ENCODE measurements at places on chromosomes 1 and 21.

- no peak for DNase-seq
Observed at GRCh38 chr1:234545517-234546386, 64.2 kb downstream of the IRF2BP2 start.

DNA sequence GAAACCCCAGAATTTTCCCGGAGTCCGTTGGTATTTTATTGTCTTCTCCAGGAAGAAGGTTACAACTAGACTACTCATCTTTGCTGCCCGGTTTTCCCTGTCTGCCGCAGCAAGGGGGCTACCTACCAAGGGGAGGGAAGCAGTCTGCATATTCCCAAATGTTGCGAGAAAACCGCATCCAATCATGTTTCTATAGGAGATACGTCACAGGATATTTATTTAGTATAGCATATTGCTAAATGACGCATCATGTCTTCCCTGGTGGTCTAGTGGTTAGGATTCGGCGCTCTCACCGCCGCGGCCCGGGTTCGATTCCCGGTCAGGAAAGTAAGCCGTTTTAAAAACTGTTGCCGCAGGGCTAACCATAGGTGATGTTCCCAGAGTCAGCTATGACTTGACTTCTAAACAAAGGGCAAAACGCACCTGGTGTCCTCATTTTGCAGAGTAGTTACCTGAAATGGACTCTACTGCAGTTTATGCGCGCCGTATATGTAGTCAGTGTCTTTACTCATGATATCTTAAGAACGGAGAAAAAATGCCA lies 15.2 kb upstream of the ZNF692 start:
- no peak for DNase-seq

GRCh38 chr1:89630048-89630447 lies 2.9 kb upstream of the LRRC8C start:
- DNase-seq, result no peak

- no peak for DNase-seq
Observed at GRCh38 chr1:17874710-17875109, 119.6 kb downstream of the ACTL8 start.

DNA sequence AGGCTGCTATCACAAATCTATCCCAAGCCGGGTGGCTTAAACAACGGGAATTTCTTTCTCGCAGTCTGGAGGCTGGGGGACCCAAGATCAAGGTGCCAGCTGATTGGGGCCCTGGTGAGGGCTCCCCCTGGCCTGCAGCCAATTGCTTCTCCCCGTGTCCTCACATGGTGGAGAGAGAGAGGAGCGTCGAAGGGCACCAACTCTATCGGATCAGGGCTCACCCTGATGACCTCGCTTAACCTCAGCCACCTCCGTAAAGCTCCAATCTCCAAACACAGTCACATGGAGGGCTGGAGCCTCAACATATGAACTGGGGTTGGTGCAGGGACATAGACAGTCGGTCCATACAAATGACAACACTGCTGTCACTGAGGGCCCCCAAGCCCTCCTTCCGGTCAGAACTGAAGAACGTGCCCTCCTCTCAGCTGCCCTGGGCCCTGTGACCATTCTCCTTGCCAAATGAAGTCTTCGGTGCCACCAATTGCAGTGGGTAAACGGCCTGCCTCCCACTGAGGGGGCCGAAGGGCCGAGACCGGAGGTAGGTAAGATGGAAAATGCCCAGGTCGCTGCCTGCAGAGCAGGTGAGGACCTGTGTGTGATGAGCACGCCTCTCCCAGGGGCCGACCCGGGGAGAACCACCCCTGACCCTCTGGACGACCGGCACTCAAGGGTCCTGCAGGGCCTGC lies 211.0 kb downstream of the TOMM20 start:
- DNase-seq, result no peak

DNA sequence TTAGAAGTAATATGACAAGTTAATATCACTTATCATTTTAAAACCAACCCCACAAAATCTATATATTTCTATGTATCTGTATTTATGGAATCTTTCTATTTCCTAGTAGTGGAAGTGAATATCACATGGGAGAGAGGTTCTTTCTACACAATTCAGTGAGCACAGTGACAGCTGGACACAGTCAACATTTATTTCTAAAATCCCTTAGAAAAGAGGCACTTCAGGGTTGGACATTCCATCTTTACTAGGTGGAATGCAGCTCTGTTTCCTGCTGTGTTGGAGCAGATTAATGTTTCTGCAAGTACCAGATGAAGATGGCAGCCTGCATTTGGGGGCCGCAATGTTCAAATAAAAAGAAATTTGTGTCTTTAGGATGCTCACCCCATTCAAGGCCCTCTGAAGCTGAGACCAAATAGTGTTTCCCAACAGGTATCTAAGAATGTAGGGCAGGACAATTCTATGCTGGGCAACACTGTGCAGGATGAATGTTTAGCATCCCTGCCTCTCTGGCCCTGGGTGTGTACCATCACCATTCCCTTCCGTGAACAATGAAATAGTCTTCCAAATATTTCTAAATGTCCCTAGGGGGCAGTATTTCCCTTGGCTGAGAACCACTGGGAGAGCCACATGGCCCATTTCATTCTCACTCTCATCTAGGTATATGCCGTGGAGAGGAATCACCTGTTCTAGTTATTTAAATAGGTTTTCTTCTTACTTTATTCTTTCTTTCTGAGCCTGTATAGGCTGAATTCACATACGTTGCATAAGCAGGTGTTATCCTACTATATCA lies 394.8 kb downstream of the PRDM2 start:
- no peak for DNase-seq

- no peak for DNase-seq
Observed at GRCh38 chr1:234600418-234601281, 9.3 kb downstream of the IRF2BP2 start.

DNA sequence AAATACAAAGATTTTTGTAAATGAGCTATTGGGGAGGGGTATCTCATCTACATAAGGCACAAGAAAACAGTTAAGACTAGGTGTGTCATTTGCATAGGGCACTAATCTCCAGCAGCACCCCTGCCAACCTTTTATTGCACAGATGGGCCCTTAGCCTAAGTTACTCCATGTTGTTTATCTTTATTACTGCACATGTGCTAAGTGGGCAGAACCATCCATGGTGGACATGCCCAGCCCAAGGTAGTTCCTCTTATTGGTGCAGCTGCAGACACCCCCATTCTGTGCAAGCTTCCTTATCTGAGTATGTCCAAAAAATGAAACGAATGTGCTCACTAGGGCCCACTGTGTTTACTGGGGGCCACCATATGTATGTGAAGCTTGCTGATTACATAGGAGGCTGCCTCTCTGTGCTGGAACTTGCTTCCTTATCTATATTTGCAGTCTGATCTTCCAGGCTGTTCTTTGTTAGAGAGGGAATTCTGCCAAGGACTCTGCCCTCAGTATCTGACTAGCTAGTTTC lies 77.3 kb upstream of the NEK7 start:
- DNase-seq, result no peak

- no peak for DNase-seq
Observed at GRCh38 chr1:22104865-22105437, 37.9 kb downstream of the WNT4 start.

- no peak for DNase-seq
Observed at GRCh38 chr1:221169447-221169889, 290.2 kb downstream of the HLX start.

DNA sequence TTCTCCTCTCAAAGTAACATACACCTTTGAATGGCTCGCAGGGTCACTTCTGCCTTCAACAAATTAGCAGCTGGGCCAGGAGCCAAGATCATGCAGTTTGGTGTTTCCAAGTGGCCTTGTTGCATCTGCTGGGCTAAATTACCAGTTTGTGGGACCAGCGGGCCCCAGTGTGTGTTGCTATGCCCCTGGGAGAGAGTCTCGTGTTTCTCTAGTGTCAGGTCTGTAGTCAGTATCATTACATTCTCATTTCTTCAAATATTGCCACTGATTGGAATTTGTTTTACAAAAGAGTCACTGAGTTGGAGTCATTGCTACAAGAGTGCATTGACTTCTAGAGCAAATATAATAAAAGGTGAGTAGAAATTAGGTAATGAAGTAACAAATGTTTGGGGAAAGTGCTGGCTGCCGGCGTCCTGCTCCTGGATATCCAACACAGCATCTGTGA lies 35.5 kb downstream of the RHOU start:
- no peak for DNase-seq

DNA sequence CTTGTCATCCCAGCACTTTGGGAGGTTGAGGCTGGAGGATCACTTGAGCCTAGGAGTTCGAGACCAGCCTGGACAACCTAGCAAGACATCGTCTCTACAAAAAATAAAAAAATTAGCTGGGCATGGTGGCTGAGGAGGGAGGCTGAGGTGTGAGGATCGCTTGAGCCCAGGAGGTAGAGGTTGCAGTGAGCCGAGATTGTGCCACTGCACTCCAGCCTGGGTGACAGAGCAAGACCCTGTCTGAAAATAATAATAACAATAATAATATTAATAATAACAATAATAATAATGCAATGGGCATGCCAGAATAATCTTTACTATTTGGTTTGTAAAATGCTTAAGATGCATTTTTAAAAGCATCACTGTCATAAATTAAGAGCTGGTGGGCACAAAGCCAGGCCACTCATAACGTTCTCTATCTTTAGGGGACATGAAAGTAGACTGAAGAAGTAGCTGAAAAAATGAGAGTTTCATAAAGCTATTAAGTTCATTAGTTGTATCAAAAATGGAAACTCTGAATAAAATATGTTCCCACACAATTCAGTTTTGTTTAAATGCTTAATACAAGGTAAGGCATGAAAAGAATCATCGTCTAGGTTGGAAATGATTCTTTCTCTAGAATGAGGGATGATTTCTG lies 51.6 kb upstream of the ITPKB start:
- DNase-seq, result no peak

GRCh38 chr1:2279210-2279639 lies 51.1 kb downstream of the SKI start:
- DNase-seq, result no peak

DNA sequence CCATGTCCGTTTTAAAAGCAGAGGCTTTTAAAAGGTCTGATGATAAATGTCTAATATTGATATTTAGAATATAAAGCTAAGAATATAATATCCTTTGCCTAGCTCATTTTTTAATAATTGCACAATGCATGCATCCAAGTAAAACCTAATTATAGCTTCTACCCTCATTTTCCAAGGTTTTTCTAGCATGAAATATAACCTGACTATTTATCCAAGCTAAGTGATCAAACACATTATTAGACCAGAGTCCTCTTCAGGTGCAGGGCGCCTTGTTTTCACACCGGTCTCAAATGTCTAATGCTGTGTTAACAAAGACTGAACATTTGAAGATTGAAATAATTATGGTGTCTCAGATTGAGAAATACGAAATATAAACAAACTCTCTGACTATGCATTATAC lies 648.9 kb upstream of the CXADR start:
- no peak for DNase-seq

GRCh38 chr1:224698015-224698451 lies 81.9 kb downstream of the CNIH3 start:
- DNase-seq, result no peak

DNA sequence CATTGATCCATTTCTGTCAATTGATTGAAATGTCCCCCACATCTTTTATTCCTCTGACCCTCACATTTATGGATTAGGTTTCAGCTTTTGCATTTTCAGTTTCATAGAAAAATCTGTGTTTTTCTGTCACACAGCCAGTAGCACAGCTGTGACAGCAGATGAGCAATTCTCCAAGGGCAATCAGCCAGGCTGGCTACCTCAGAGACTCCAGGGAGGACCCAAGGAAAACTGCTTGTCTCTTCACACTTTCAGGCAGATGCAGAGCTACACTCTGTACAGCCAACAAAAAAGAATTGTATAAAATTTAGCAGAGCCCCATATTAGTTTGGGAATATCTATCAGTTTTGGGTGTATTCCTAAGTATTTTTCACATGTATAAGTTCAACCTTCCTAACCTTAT lies 257.2 kb downstream of the LRRC7 start:
- DNase-seq, result no peak

GRCh38 chr1:9059891-9060744 lies 9.3 kb downstream of the SLC2A5 start:
- no peak for DNase-seq

GRCh38 chr1:207925210-207925609 lies 14.3 kb upstream of the CD34 start:
- no peak for DNase-seq

GRCh38 chr21:30676737-30677136 lies 34.1 kb downstream of the KRTAP20-3 start:
- no peak for DNase-seq

- DNase-seq, result no peak
Observed at GRCh38 chr21:14979264-14979663, 85.5 kb downstream of the NRIP1 start.

GRCh38 chr21:44858291-44858690 lies 15.2 kb downstream of the PTTG1IP start:
- no peak for DNase-seq

- DNase-seq, result no peak
Observed at GRCh38 chr1:21909286-21909759, 27.8 kb downstream of the HSPG2 start.

DNA sequence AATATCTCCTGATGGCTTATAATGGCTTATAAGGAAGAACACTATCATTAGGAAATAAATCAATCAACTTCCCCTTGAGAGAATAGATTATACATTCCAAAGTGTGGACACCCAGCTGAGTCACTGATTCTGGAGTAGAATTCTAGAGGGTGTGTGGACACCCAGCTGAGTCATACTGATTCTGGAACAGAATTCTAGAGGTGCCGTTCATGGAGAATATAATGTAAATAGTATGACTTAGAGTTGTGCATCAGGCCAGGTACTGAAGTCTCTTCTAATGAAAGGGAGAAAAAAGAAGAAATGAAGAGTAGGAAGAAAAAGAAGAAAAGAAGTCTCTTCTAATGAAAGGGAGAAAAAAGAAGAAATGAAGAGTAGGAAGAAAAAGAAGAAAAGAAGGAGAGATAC lies 2.4 kb upstream of the USP33 start:
- no peak for DNase-seq

GRCh38 chr1:197841883-197842553 lies 60.4 kb upstream of the C1orf53 start:
- DNase-seq, result no peak

GRCh38 chr1:1058921-1059493 lies 15.1 kb downstream of the RNF223 start:
- no peak for DNase-seq

DNA sequence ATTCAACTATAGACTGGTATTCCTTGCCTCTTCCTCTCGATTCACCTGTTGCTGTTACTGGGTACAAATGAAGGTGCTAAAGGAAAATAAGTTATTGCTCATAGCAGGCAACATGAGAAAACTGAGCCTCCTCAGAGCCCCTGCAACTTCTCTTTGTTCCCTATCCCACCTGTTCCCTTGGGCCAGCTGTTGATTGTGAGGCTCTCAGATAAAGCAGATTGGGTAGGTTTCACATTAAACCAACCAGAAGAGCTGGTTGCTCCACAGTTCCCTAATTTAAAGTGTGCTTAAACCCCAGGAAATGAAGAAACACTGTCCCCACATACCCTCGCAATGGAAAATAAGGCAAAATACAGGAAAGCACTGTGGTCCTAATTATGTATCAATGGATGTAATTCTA lies 4.8 kb downstream of the DEDD start:
- DNase-seq, result no peak

DNA sequence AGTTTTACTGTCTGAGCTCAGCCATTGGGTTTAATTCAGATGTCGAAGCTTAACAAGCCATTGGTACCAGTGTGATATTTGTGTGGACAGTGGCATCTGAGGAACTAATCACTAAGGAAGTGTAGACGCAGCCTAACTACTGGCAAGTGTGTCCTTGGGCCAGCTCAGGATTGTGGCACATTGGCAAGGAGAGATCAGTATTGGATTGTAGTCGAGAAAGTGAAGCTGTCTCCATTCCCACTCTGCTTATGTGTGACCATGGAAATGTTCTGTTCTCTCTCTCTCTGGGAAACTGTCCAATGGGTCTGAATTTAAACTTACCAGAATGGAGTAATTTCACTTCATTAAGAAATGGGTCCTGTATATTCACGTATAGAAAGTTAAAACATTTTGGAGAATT lies 112.2 kb downstream of the ITSN1 start:
- DNase-seq, result no peak
